K562 (cell line): ENCODE measurements at places on chromosomes 2 and 18. TPM values are rescaled to one million over a fixed set of nuclear protein-coding genes. Genes with fewer than 3 reads are reported as not detected.

Gene FOXI3
- total RNA-seq: not detected in 2 replicates

Gene TTC39C
- total RNA-seq: 0.25 and 0.58 TPM in 2 replicates

Gene ZAP70
- 0.80 and 0.98 TPM in 2 replicates for total RNA-seq

Gene STK17B
- 9.5 and 10.6 TPM in 2 replicates for total RNA-seq

Gene MAP4K4
- 64.1 and 72.8 TPM in 2 replicates for total RNA-seq

Gene DTNA
- 0.07 and 0.45 TPM in 2 replicates for total RNA-seq

Gene TSGA10
- 2.8 TPM in 2 replicates for total RNA-seq

Gene COLEC11
- total RNA-seq: 2.9 and 4.3 TPM in 2 replicates

Gene DSEL
- total RNA-seq: 0.04 and 0.07 TPM in 2 replicates

DNA sequence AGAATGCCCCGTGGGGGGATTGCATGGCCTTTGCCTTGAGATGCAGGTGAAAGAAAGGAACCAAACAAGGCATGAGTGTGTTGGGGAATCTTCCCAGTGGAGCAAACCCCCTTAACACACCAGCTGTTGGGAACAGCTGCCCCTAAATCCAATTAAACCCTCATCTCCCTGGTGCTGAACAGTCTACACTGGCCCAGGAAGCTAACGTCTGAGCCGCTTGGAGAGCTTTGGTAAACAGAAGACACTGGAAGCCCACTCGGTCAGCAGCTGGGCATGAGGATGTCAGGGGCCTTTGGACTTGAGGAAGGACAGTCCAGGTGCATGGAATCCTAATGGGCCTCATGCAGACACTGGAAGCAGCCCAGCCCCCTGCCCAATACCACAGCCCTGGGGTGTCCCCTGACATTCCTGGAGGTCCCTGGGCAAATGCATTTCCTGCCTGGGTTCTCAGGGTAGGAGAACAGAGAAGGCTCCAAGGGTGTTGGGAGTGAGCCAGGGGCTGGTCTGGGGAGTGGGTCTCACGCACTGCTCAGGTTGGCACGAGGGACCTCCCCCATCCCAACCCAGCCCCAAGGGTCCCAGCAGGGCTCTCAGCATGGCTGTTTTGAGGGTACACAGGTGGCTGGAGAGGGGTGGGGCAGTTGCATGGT lies 37.7 kb downstream of the GBX2 start:
- DNase-seq: no peak

DNA sequence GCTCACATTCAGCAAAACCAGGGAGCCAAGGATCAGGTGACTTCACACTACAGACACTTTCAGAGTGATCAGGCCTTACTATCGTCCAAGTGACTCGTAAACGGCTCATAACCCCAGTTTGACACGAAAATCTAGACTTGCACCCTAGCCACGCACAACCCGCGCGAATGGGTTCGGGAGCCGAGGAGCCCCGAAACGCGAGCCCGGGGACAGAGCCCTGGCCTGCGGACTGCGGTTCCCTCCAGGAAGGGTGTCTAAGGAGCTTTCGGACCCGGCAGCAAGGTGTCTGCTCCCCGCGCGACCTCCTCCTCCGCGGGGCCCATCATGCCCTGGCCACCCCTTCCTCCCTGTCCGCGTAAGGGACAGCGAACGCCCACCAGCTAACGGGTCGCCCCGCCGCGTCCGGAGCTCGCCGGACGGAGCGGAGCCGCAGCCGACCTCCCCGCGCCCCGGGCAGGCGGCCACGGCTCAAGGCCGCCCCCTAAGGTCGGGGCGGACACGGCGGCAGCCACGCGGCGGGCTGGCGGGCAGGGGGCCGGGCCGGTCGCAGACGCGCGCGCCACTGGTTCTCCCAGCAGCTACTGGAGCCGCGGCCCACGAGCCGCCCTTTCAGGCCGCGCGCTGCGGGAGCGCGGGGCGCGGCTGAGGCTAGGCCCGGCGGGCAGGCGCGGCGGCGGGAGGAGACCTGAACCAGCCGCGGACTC lies 575 bp downstream of the ATL2 start:
- peak; percentile 89 for DNase-seq

DNA sequence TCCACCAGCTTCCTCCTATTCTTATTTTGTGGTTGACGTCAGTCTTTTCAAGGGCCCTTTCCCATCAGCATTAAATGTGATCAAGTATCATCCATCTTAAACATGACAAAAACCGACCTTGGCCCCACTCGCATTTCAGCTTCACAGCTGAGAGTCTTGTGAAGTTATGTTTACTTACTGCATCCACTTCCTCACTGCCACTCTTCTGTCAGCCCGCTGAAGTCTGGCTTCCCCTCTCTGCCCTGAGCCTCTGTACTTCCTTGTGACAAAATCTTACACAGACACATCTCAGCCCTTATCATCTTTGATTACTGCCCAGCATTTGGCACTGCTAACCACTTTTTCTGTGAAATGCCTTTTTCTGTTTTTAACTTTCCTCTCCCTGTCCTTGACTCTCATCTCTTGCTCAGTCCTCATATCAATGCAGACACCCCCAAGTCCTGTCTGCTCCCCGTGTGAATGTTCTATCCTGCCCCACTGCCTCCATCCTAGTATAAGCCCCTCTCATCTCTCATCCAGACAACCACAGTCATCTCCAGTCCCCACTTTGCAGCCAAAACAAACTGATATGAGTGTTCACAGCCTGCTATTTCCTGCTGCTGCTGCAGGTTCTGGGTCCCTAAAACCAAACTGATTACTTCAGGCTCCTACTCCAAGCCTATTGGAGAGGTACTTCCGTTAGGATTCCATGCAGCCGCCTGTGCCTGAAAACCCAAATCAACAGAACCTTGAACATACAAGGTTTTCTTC lies 31.4 kb downstream of the FOSL2 start:
- no peak for DNase-seq

GRCh38 chr2:34104601-34105000 lies 505.5 kb upstream of the FAM98A start:
- DNase-seq: no peak

GRCh38 chr2:68789603-68790002 lies 55.0 kb downstream of the ARHGAP25 start:
- DNase-seq: no peak

DNA sequence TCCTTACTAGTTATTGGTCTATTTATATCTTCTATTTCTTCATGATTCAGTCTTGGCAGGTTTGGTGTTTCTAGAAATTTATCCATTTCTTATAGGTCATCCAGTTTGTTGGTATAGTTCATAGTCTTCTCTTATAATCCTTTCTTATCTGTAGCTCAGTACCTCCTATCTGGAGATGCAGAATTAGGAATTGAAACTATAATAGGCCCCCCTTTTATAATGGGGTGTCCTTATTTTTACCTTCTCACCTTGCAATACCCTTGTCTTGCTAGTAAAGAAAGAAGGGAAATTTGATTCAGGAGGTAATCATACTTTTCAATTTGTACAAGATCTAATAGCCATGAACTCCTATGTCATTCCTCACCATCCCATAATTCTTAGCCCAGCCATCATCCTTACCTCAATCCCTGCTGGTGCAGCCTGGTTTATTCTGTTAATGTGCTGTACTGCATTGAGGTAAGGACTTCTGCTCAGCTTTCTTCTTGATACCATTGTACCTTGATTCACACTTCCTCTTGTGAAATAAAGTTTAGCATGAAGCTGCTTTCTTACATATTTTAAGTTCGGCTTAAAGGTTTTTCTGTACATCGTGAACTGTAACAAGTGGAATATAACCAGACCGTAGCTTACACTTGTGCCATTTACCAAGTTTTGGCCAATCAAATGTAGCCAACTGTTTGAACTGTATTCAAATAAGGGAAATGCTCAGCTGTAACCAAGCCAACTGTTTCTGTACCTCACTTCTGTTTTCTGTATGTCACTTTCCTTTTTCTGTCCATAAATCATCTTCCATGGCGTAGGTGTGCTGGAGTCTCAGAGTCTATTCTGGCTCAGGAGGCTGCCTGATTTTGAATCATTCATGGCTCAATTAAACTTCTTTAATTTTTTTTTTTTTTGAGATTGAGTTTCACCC lies 40.1 kb upstream of the PTH2R start:
- DNase-seq: no peak

DNA sequence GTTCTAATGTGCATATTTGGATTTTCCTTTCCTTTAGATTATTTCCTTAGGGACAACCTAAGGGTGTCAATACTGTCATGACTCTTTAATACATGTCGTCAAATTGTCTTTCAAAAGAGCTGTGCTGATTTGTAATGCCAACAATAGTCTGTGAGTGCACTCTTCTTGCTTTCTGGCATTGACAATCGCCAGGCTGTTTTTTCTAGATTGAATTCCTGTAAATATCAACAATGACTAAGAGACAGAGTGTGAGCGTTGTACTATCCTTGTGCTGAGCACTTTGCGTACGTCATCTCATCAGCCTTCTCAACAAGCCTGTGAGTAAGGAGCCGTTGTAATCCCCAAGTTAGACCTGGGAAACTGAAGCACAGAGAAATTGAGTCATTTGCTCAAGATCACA lies 96.0 kb downstream of the ACOXL start:
- DNase-seq: no peak

- peak; percentile 74 for DNase-seq
Measured at GRCh38 chr2:20225294-20226151, 593 bp upstream of the SDC1 start.

- DNase-seq: no peak
Measured at GRCh38 chr2:153476816-153477635, 1.5 kb downstream of the RPRM start.

- DNase-seq: no peak
Measured at GRCh38 chr2:29544031-29544430, 377.4 kb downstream of the ALK start.

GRCh38 chr2:96256611-96257113 lies 9.1 kb downstream of the TMEM127 start:
- no peak for DNase-seq

GRCh38 chr2:69988086-69988635 lies 26.7 kb upstream of the ASPRV1 start:
- no peak for DNase-seq

GRCh38 chr2:217614096-217614495 lies 388.7 kb downstream of the TNS1 start:
- no peak for DNase-seq

DNA sequence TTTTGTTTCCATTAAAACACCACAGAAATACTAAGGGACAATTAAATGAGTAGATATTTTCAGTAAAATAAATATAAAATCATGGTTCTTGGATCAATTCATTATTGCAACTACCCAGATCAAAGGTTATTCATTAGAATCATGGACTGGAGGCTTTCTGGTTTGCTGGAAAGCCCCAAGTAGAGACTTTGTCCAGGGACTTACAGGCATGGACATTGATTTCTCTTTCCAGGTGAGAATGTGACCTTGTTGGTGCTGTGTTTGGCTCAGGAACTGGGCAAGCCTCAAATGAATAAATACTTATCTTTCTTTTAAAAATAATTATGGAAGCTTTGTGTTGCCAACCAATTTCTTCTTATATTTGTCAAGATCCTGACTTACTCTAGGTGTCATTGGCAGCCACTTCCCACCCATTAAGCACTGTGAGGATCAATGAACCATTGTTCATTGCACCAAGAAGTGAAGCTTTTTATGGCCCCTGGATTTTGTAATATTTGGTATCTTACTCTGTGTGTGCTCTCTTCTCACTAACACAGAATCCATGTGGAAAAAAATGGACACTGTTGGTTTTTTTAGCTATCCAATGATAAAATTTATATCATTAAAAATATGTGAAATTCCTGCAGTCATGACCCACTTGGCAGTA lies 205.8 kb upstream of the NRXN1 start:
- no peak for DNase-seq

DNA sequence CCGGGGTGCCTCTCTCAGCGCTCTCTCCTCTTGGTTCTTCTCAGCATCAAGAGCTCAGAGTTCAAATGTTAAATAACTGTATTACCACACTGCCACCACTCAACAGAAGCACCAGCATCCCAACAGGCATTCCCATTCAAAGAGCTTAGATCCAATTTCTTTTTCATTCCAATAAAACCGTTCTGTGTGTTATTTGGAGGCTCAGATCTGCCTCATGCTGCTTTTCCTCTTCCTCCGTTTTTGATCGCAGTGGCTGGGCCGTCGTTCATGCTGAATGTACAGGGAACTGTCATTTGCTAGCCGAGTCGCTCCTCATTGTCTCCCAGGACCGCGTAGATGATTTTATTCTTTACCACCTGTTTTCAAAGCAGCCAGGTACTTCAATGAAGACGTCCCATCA lies 798.9 kb upstream of the SALL3 start:
- no peak for DNase-seq

DNA sequence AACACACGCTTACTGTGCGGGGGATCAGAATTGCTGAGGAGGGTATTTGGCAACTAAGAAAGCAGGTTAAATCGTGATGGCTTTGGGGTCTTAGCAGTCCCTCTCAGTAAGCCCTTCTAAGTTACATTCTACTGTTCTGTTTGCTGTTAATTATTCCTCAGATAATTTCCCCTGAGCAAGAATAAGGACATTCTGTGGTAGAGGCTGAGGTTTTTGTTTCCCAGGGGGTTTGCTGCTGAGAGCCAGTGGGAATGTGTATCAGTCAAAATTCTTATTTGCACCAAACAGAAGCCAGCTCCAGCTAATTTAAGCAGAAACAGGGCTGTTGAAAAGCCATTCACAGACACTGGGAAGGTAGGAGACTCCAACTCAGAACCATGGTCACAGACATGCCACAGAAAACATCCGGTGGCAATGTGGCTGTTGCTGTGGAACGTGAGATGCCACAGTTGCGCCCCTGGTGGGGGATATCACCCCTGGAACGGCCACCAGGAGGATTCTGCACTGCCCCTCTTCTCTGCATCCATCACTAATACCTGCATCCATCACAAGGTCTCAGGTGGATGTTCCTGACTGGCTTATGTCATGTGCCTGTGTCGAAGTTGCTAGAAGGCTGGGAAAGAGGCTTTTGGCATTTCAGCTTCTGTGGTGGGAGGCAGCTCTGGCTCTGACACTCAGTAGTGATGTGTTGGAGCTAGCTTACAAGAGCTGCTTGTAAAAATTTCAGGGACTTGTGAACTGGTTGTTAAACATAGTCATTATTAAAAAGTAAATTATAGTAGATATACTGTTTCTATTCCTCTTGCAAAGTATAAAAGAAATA lies 23.2 kb downstream of the SLC4A3 start:
- no peak for DNase-seq

DNA sequence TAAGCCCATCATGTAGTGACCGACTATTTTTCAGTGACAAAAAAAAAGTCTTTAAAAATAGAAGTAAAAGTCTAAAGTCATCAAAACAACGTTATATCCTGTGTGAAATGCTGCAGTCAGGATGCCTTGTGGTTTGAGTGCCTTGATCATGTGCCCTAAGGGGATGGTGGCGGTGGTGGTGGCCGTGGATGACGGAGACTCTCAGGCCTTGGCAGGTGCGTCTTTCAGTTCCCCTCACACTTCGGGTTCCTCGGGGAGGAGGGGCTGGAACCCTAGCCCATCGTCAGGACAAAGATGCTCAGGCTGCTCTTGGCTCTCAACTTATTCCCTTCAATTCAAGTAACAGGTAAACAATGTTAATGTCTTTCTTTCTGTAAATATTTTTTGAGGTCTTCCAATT lies at the start of gene CD28:
Gene CD28 (plus strand): TSS at position 237 of the 400 bp plus-strand sequence. CDS start 58 bp downstream, at position 295.
- no peak for DNase-seq
